ENCODE measurements at places on chromosomes 4 and X.
A peak's percentile ranks its signal among the peaks of the same experiment; 100 is the strongest.

DNA sequence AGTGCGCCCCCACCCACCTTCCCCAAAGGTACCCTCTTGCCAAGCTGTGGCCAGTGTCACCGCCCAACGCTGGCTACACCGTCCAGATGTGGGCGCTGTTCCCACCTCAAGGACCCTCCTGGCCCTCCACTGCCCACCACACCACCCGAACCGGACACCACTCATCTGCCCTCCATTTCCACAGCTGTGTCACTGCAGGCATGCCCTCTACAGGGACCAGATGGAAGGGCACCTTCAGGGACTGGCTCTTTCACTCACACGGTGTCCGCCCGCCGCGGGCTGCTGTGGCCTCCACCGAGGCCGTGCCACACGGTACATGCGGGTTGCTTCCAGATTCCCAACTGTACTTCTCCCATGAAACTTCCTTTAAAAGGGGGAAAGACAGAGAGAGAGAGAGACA, 87.7 kb downstream of the FAM53A start:
- no peak for DNase-seq

DNA sequence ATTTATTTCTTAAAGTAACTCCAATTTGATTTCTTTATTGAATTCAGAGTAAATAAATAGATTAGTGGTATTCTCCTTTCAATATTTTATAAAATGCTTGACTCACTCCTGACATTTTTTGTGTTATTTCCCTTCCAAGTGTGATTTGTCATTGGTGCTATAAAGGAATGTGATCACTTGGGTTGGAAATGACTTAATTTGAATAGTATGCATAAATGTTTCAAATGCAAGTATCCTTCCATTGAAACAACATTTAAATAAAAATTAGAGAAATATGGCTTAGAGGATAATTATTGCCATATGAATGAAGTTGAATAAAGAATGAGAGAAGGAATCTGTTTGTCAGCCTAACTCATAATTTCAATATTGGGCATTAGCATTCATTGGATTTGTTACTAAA, 182.7 kb downstream of the PABPC4L start:
- DNase-seq, result no peak

DNA sequence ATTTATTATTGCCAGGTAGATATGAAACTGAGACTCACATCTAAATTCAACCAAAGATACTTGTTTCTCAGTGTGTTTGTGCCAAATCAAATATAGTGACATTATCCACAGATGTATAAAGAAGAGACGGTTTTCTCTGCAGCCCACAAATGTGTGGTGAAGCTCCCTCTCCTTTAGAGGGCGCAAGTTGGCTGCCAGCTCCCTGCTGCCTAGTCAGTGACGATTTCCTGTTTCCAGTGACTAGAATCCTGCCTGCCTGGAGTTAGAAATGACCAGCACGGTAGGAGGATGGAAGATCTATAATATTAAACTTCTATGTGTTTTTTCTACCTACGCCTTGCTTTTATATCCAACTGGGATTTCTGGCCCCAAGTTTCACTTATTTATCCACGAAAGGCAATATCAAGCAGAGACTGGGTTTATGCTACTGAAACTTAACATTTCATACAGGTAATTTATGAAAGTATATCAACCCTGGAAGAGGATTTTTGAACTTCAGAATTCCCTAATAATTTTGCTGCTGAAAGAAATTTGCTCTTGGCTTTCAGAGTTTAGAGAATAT, 1793.7 kb upstream of the TENM3 start:
- peak; percentile 36 for DNase-seq

DNA sequence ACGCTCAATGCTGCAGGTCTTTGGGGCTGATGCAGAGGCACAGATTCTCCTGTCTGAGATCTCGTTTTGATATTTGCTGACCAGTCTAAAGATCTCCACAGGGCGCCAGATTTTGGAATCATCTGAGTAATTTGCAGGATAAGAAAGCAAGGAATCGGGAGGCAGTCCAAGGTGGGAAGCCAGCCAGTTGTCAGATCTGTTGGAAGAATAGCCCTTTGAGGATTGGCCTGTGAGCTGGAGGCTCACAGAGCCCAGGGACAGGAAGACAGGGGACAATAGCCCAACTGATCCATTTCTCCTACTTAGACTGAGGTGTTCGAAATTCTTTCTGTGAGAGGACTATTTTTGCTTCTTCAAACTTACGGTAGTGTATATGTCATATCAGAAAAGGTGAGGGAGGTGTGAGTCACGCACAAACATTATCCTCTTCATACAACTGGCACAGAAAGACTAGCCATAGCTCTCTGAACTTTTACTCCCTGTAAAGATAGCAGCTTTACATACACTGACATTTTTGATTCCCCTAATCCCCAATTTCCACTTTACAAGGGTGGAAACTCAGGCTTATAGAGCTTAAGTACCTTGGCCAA, 8.8 kb downstream of the DIPK2B start:
- DNase-seq, result no peak

GRCh38 chrX:13968198-13968597, 61.5 kb downstream of the GEMIN8 start:
- DNase-seq, result no peak

DNA sequence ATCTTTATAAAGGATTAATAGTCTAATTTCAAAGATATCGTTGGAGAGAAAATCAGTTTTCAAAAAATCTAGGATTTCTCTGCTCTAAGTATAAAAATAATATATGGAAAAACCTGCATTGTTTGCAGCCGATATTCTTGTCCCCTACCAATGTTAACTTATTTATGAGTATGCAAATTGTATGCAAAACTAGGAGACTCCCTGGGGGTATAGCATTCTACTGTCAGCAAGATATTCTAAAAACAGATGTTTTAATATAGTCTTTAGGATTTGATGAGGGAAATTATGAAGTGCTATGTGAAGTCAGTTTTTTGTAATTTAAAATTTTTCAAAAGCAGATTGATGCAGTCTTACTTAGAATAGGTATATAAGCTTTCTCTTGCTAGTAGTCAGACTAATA, 40.9 kb downstream of the GK2 start:
- DNase-seq, result no peak

DNA sequence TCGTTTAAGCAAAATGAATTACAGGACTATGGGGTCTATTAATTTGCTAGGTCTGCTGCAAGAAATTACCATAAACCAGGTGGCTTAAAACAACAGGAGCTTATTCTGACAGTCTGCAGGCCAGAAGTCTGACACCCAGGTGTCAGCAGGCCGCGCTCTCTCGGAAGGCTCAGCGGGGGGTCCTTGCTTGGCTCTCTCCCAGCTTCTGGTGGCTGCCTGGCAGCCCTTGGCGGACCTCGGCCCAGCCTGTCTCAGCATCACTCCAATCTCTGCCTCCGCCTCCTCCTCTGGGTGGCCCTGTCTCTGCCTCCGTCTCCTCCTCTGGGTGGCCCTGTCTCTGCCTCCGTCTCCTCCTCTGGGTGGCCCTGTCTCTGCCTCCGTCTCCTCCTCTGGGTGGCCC, 580.5 kb upstream of the FAT1 start:
- no peak for DNase-seq

GRCh38 chr4:85531560-85532341, 56.8 kb downstream of the ARHGAP24 start:
- DNase-seq, result no peak

DNA sequence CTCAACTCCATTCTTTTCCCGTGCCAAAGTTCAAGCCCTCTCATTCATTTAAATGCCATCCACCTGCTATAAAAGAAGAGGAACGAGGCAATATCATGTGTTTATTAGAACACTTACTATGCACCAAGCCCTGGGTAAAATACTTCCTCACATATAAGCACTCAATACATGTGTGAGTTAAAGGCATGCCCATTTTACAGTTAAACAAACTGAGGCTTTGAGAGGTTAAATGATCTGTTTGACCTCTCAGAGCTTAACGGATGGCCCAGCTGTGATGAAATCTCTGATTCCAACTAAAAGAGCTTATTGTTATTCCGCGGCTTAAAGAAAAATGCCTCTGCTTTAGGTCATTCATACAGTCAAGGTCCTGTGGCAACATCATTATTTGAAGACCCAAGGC, 124.3 kb downstream of the HS6ST2 start:
- DNase-seq, result no peak
